ENCODE measurements at places on chromosomes 12 and 14. TPM values are rescaled to one million over a fixed set of nuclear protein-coding genes. Genes with fewer than 3 reads are reported as not detected.

The POLR3B gene
- 2.4 TPM for polyA plus RNA-seq

DNA sequence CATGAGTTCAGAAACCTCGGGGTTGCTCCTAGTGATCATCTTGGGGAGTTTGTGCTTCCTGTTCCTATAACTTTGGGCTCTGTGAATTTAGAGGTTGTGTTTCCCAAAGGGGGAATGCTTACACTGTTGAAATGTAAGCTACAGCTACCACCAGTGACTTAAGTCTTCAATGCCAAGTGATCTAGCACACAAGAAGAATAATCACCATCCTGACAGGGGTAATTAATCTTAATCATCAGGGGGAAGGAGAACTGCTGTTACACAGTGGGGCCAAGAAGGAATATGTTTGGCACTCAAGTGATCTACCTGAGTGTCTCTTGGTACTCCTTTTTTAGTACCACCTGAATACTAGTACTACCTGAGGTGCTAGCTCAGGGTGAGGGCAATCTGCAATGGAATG, 34.9 kb upstream of the RNU6-7 start:
- no peak overlapping the region for H3K4me3 ChIP-seq
- no peaks in the 10 kb centered on the region for H3K4me1 ChIP-seq
- no peaks in the 10 kb centered on the region for H3K27me3 ChIP-seq
- no peak overlapping the region for H3K27ac ChIP-seq
- no peak for DNase-seq

The PROX2 gene
- not detected for polyA plus RNA-seq

The LRRIQ1 gene
- polyA plus RNA-seq, result not detected

The ACSS3 gene
- polyA plus RNA-seq, result 8.2 TPM

DNA sequence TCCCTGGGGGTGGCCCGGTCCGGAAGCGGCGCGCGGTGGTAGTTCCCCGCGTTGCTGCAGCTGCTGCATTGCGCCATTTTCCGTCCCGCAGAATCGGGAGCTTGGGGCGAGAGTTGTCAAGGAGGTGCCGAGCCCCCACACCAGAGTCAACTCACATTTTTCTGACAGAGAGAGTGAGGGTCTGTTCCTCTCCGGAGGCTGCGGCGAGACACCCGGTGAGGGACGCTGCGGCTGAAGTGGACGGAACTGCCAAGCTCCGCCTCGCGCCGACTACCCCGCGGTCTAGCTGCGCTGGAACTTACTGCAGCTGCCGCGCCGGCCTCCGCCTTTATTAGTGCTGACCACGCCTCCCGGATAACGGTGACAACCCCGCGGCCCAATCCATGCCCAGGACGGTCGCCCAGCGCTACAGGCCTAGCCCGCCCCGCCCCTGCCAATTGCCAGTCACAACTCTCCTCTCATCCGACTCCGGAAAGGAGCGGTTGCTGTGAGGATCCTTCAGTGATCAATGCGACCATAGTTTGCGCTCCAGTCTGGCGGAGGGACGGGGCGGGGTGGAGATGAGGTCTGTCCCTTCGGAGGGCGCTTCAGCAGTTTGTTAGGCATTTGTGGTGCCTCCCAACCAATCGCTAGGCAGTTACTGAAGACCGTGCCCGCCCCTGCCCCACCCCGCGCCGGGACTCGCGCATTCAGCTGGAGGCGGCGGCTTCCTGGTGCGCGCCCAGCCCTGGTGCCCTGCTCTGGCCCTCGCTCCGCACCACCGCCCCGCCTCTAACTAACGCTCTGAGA, at the start of gene VAMP1:
Gene VAMP1, minus strand, starts transcription at position 303 of the 789 bp plus-strand sequence. Its CDS starts 146 bp downstream, at position 157.
- DNase-seq, result peak; percentile 99
- H3K27ac ChIP-seq, result peak within 1 kb of the TSS; percentile 83
- no peaks in the 10 kb centered on the region for H3K27me3 ChIP-seq
- H3K4me3 ChIP-seq, result peak within 1 kb of the TSS; percentile 47

The RNASE3 gene
- not detected for polyA plus RNA-seq

The MUCL1 gene
- not detected for polyA plus RNA-seq

DNA sequence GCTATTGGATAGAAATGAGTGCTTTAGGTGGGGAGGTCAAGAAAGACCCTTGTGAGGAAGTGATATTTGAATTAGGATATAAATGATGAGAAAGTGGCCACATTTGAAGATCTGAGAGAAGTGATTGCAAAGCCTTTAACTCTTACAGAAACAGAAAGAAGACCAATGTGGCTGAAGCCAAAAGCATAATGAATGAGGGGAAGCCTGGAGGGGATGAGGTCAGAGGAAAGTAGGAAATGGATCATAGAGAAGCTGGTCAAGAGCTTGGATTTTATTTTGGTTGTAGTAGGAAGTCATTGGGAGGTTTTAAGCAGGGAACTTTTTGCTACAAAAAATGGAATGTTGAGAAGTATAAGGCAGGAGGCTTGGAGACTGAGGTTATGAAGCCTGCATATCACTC, 3.5 kb upstream of the GYS2 start:
- H3K4me1 ChIP-seq, result no peaks in the 10 kb centered on the region
- DNase-seq, result no peak
- no peaks in the 10 kb centered on the region for H3K36me3 ChIP-seq
- H3K27ac ChIP-seq, result no peak overlapping the region
- no peak overlapping the region for H3K4me3 ChIP-seq
- H3K27me3 ChIP-seq, result peaks cover 2% of the 10 kb centered on the region

DNA sequence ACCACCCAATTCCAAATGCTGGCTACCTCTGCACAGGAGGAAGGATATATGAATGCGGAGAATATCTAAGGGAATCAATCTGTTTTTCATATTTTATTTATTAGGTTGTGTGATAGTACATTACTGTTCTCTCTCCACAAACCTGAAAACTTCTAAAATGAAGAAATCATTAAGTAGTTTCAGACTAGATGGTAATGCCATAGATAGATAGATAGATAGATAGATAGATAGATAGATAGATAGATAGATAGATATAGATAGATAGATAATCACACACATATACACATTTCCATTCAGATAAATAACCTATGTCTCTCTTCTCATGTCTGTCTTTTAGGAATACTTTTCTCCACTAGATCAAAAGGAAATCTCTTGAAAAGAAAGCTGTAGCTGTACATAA, 126.1 kb upstream of the TSPAN8 start:
- H3K27ac ChIP-seq, result no peak overlapping the region
- H3K4me1 ChIP-seq, result no peaks in the 10 kb centered on the region
- no peaks in the 10 kb centered on the region for H3K27me3 ChIP-seq
- H3K36me3 ChIP-seq, result no peaks in the 10 kb centered on the region
- no peak overlapping the region for H3K4me3 ChIP-seq

- no peaks in the 10 kb centered on the region for H3K4me1 ChIP-seq
- DNase-seq, result no peak
- H3K27ac ChIP-seq, result no peak overlapping the region
- H3K4me3 ChIP-seq, result no peak overlapping the region
- peaks cover 9% of the 10 kb centered on the region for H3K36me3 ChIP-seq
- no peaks in the 10 kb centered on the region for H3K27me3 ChIP-seq
These were observed 65.6 kb downstream of the AMN start for GRCh38 chr14:102988054-102988453.

The LARP4 gene
- polyA plus RNA-seq, result 9.3 TPM

DNA sequence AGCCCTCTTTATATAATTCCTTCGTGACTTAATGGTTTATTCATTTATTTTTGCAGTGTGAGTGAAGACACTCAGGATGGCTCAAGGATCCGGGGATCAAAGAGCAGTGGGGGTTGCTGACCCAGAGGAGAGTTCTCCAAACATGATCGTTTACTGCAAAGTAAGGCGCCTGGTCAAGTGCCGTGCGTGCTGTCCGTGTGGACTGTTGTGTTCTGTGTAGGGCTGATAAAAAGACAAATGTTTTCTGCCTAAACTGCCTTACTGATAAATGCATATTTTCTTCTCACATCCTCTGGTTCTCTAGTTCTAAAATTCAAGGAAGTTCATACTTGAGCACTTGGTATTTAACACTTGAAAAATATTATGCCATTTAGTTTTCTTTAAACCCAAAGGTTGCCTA, 32.5 kb downstream of the RGS6 start:
- H3K27ac ChIP-seq, result no peak overlapping the region
- no peak overlapping the region for H3K4me3 ChIP-seq
- no peak for DNase-seq
- H3K36me3 ChIP-seq, result no peaks in the 10 kb centered on the region

The EIF2B1 gene
- polyA plus RNA-seq, result 43.6 TPM

- H3K36me3 ChIP-seq, result no peaks in the 10 kb centered on the region
- no peak for DNase-seq
- H3K27ac ChIP-seq, result no peak overlapping the region
- H3K4me1 ChIP-seq, result no peaks in the 10 kb centered on the region
- no peak overlapping the region for H3K4me3 ChIP-seq
These were observed 111.7 kb downstream of the SLC25A21 start for GRCh38 chr14:37060496-37061260.

DNA sequence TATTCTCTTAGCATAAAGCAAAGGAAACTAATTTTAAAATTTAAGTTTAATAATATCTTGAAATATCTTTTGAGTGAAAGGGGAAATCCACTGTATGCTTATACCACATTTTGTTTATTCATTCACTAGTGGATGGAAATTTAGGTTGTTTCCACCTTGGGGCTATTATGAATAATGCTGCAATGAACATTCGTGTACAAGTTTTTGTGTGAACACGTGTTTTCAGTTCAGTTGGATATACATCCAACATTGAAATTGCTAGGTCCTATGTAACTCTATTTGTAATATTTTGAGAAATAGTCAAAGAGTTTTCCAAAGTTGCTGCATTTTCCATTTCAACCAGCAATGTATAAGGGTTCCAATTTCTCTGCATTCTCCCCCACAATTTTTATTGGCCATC, 83.7 kb upstream of the ETV6 start:
- no peak overlapping the region for H3K27ac ChIP-seq
- no peak for DNase-seq
- no peaks in the 10 kb centered on the region for H3K36me3 ChIP-seq
- H3K27me3 ChIP-seq, result no peaks in the 10 kb centered on the region

GRCh38 chr12:4789776-4790175, 69.6 kb downstream of the GALNT8 start:
- no peaks in the 10 kb centered on the region for H3K36me3 ChIP-seq
- H3K27ac ChIP-seq, result no peak overlapping the region
- H3K4me1 ChIP-seq, result no peaks in the 10 kb centered on the region
- H3K27me3 ChIP-seq, result peaks cover 2% of the 10 kb centered on the region
- DNase-seq, result no peak

The HPD gene
- 14.4 TPM for polyA plus RNA-seq

DNA sequence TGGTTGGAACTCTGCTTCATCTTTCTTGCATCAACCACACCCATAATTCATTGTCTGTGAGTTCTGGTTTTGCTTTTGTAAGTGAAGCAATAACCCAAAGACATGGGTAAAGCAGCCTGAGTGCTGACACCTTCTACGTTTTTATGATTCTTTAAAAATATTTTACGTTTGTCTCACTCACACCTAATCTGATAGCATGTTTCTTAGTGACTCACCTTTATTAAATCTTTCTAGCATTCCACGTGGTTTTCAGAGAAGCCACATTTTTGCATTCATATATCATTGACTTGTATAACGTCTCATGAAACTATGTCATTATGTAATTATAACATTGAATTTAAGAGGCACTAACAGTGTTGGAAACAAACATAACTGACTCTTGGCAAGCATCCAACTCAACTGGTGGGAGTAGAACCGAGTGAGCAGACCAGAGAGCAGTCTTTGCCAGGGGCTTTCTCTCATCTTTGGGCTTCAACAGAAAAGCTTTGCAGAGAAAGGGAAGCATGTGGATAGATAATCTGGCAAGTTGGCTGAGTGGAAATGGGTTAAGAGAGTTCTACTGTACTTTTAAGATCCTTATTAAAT, 118.8 kb downstream of the TPH2 start:
- H3K27me3 ChIP-seq, result peaks cover 2% of the 10 kb centered on the region
- DNase-seq, result no peak
- H3K4me1 ChIP-seq, result no peaks in the 10 kb centered on the region
- H3K27ac ChIP-seq, result no peak overlapping the region

DNA sequence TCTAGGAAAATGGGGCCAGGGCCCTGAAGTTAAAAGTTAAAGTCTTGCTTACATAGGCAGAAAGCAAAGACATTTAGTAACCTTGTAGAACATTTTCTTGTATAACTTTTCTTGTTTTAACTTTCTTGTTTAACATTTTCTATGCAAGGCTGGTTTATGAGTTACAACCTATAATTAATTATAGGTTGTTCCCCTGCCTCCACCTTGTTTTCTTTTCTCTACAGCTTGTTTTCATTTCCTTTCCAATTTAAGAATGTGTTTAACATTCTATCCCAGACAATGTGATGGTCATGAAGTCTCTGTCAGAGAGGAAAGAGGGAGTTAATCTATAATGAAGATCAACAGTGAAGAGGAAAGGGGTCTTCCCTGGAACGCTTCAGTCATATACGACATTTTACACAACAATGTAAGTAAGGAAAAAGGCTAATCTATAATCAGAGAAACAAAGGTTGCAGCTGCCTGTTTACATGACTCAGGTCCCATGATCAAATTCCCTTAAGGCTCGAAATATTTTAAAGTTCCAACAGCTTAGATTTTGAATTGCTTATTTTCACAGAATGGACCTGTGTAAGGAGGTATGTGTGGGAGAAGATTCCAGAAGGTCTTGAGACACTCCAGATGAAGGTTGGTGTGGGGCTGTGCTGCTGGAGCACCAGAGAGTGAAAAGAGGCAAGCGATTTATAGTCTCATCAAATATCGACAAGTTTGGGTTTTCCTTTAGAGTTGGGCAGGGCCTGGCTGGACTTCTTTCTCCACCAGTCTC, 34.2 kb upstream of the TCL1B start:
- DNase-seq, result no peak
- no peak overlapping the region for H3K27ac ChIP-seq
- H3K27me3 ChIP-seq, result no peaks in the 10 kb centered on the region
- no peak overlapping the region for H3K4me3 ChIP-seq

The PCK2 gene
- 14.7 TPM for polyA plus RNA-seq

DNA sequence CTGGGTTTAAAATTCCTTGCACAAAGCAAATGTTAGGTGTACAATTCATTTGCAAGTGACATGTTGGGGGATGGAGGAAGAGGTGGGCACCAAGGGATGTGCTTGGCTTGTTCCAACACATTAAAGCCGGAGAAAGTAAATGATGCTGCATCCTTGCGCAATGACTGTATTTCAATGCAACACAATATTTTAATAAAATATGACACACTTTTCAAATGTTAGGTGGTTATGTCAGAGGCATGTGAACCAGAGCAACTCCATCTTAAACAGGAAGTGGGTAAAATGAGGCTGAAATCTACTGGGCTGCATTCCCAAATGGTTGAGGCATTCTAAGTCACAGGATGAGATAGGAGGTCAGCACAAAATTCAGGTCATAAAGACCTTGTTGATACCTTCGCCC, 53.6 kb upstream of the ARHGAP5 start:
- H3K36me3 ChIP-seq, result no peaks in the 10 kb centered on the region
- H3K27me3 ChIP-seq, result no peaks in the 10 kb centered on the region
- no peak for DNase-seq
- H3K4me3 ChIP-seq, result no peak overlapping the region

DNA sequence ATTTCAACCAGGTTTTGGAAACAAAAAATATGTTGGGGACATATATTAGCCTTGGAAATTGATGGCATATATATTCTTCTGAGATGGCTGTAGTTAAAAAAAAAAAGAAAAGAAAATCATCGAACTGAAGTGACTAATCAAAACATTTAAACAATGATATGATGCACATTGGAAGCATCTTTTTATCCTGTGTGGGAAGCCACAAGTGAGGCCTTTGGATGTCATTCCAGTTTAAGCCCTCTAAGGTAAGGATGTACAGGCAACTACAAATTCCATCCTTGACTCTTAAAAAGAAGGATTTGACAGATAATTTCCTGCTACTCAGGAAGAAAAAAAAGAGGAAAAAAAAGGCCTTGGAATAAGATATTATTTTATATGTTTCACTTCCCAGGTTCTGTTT, 9.6 kb upstream of the PTPRB start:
- peaks cover 2% of the 10 kb centered on the region for H3K4me1 ChIP-seq
- no peaks in the 10 kb centered on the region for H3K27me3 ChIP-seq
- H3K36me3 ChIP-seq, result no peaks in the 10 kb centered on the region

All from aorta (tissue), 5 donors.